ENCODE measurements at places on chromosomes 6 and 20.

- no peak for DNase-seq
These were observed 772.1 kb upstream of the MAP3K7 start for GRCh38 chr6:91358986-91359385.

DNA sequence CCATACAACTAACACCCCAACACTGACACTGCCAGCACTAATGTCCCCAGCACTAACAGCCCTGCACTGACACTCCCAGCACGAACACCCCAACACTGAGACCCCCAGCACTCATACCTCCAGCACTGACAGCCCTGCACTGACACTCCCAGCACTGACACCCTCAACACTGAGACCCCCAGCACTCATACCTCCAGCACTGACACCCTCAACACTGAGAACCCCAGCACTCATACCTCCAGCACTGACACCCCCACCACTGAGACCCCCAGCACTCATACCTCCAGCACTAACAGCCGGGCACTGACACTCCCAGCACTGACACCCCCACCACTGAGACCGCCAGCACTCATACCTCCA lies 57.2 kb downstream of the ERMARD start:
- no peak for DNase-seq

DNA sequence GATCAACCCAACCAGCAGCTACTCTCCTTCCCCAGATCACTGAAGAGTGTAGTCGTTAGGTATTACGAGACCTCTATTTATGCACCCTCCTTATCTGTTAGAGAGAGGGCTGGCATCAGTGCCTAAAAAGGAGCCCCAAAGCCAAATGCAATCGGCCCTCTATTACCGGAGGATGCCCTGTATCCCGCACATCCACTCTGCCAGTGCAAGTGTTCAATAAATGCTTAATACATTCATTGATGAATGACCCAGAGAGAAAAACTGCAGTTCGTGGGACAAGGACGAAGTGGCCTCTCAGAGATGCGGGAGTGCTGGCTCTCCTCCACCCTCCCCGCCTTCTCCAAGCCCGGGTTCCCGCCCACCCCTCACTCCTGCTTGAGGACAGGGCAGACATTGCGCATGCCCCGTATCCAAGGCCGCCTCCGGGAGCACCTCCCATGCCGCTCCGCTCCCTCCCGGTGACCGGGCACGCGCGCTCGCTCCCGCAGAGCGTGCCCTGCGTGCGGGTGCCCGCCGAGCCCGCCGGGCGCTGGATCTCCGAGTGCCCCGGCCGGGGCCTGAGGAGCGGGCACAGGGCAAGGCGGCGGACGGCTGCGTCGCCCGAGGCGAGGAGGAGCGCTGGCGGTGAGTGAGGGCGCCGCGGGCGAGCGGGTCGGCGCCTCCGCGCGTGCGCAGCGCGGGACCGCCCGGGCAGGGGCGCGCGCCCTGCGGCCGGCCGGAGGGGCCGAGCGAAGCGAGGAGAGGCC lies 27.2 kb upstream of the BTBD3 start:
- peak; percentile 90 for DNase-seq

- no peak for DNase-seq
These were observed 11.2 kb upstream of the MROH8 start for GRCh38 chr20:37190354-37191112.

DNA sequence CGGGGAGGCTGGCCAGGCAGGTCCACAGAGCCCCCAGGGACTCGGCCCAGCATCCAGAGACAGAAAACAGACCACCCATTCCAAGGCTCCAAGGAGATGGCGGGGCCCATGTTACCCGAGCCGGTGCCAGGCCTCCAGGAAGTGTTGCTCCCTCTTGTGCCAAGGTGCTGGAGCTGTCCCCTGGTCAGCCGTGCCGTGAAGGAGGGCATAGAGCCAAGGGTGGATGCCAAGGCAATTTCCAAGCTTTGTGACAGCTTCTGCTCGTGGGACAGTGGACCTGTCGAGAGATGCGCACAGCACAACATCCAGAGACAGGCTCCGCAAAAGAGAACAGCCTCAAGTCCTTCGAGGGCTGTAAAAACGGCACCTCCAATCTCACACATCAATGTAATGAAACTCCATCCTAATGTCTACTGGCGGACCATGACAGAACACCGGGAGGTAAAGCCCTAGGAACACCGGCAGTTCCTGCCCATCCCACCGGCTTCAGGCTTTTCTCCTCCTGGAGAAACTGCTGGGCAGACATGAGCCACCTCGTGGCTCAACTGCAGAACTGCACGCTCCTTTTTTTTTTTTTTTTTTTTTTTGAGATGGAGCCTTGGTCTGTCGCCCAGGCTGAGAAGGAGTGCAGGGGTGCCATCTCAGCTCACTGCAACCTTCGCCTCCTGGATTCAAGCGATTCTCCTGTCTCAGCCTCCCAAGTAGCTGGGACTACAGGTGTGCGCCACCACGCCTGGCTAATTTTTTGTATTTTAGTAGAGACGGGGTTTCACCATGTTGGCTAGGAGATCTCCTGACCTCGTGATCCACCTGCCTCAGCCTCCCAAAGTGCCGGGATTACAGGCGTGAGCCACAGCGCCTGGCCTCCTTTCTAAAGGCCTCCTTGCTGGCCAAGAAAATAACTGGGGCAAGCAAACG lies 30.9 kb upstream of the AVP start:
- peak; percentile 61 for DNase-seq

DNA sequence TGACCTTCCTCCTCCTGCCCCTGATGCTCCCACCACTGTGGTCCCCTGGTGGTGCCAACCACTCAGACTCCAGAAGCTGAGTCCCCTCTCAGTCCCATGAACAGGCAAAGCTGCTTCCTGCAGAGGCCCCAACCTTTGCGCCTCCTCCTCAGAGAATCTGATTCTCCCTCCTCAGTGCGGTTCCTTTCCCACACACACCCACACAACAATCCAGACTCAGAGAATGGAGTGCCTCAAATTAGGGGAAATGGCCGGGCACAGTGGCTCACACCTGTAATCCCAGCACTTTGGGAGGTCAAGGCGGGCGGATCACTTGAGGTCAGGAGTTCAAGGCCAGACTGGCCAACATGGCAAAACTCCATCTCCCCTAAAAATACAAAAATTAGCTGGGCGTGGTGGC lies 23.0 kb downstream of the RIPOR3 start:
- no peak for DNase-seq

DNA sequence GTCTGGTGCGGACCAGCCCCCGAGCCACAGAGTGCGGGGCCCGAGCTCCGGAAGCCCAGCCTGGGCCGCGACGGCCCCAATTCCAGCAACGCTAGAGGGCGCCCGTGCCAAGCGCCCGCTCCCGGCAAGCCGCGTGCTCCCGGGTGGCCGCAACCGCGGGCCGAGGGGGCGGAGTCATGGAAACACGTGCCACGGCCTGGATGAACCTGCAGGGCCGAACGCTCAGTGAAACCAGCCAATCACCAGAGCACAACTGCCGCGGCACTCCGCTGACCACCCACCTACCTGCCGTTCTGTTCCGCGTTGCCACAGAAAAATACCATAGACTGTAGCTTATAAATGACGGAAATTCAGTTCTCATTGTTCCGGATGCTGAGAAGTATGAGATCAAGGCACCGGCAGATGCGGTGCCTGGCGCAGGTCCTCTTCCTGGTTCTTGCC lies 85.7 kb upstream of the FOXC1 start:
- peak; percentile 67 for DNase-seq

DNA sequence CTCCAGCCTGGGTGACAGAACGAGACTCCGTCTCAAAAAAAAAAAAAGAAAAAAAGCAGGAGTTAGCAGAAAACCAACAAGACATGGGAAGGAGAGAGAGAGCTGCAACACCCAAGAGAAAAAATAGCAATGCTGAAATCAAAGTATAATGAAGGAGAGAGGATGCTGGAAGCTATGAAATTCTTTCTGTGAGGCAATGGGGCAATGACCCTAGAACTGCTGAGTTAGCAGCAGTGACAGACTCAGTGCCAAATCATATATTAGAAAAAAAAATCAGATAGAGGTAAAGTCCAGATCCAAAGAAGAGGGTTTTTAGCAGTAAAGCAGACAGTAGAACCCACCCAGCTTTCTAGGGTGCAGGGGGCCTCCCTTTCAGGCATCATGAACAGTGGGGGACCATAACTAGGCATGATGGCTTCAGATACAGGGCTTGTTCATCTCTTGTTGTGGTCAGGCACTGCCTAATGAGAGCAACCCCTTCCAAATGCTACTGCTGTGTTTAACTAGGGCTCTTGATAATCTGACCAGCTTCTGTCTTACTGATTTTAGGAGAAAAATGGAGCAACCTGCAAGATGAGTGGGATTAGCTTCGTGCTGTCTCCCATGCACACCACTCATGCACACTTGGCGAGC lies 26.9 kb downstream of the SLC17A2 start:
- DNase-seq, result no peak

GRCh38 chr6:17998442-17998841 lies 11.0 kb upstream of the KIF13A start:
- DNase-seq, result no peak

DNA sequence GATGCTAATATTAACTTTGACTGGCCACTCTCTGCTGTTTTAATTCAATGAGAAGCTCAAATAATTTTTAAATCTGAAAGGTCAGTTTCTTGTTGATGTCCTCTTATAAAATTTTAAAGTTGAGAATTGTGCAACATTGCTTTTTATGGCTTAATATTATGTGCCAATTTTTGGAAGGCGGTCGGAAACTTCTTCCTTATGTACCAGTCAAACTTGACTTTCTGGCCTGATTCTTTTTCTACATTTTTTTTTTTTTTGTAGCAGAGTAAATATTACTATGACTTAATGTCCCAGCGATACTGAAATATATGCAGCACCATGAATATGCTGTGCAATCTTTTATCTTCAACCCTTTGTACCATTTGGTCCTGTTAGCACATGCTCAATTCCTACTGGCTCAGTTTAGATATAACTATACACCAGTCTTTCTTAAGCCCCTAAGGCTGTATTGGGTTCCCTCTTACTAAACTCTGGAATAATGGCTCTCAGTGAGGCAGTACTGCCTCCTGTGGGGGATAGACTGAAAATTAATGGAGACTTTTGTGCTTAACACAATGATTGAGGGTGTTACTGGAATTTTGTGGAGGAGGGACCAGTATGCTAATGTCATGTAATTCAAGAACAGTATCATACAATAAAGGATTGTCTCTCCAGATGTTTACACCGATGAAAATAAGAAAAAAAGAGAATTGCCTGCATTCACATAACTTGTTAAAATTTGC lies 156.4 kb upstream of the SYNCRIP start:
- DNase-seq, result no peak

GRCh38 chr20:32415494-32415893 lies 57.4 kb downstream of the ASXL1 start:
- no peak for DNase-seq

GRCh38 chr20:52896348-52896747 lies 75.8 kb upstream of the TSHZ2 start:
- no peak for DNase-seq

- no peak for DNase-seq
These were observed 92.8 kb downstream of the GRM4 start for GRCh38 chr6:34052918-34053608.

DNA sequence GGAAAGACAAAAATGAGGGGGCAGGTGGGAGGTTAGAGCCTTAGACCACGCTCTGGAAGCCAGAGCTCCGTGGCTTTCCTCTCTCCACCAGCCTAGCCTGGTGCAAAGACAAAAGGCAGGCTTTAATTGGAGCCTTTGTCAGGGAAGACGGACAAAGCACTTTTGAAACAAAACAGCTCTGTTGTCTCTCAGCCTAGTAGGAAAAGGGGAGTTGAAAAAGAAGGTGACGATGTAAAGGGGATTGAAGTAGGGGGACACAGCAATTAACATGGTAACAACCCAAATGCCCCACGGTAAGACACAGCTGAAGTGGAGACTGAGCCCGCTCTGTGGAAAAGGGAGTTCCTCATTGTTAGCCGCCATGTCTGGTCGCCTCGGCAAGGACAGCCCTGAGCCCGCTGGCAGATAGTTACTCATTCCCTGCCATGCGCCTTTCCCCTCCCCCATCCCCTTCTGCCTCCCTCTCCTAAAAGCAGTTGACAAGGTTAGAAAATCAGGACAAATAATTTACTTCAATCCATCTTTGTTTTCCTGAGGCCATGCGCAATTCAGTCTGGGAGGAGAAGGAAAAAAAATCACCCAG lies 93.0 kb downstream of the TCP11 start:
- no peak for DNase-seq

DNA sequence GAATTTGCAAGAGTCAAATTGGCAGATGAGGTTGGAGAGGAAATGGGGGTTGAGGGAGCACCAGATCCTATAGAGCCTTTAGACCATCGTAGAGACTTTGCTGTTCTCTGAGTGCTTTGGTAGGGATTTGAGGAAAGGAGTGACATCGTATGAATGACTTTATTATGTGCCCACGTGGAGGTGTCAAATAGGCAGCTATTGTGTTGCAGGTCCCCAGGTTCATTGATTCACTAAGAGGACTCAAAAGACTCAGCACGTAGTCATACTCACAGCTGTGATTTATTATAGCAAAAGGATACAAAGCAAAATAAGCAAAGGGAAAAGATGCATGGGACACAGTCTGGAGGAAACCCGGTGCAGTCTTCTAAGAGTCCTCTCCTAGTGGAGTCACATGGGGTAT lies 2.2 kb downstream of the MTRES1 start:
- no peak for DNase-seq

DNA sequence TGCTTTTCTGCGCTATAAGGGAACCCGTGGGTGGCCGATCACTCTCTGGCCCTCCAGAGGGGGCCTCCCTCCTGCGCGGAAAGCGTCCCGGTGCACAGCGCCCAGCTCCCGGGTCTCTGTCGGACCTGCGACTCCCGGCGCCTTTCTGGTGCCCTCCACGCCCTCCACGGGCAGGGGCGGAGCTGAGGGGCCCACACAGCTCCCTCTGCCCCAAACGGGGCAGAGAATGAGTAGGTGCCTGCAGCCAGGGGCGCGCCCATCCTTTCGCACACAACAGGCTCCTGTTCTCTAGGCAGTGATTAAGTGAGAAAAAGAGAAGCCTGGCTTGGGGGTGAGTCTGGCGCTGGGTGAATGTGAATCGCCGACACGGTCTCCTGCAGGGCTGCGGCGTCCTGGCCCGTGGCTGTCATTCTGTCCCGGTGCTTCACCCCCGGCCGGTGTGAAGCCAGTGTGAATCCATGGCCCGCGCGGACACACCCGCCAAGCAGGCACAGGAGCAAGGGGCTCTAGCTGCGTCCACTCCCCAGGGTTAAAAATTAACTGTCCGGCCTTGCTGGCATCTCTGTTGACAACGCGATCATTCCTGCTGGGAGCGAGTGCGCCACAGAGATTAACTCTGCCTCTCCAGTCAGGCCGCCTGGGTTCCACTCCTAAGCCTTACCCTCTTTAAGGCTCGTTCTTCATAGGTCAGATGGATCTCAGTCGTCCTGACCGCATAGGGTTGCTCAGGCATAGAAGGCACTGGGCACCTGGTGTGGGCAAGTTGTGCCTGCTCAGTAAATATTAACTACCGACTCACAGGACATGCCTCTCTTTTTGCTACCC lies 88.8 kb downstream of the PCSK2 start:
- DNase-seq, result no peak

Measured in fibroblast of skin of abdomen (primary cell).